Foreskin fibroblast (primary cell): ENCODE measurements at places on chromosomes 3 and 15.

DNA sequence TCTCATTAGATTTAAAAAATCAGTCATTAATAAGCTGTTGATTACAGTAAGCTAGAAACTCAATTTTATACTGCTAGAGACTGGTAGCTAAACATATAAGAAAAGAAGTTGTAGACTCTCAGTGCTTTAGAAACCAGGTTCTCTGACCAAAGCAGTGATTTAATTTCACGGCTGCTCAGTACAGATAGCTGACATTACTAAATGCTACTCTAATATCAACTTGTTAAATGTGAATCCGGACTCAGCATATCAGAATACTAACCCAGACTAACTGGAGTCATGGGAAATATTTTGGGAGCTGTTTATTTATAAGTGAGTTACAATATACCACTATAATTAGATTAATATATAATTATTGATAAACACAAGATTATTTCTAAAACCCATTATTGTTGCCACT is 80.4 kb downstream of the NEDD4 start:
- no peak for DNase-seq

DNA sequence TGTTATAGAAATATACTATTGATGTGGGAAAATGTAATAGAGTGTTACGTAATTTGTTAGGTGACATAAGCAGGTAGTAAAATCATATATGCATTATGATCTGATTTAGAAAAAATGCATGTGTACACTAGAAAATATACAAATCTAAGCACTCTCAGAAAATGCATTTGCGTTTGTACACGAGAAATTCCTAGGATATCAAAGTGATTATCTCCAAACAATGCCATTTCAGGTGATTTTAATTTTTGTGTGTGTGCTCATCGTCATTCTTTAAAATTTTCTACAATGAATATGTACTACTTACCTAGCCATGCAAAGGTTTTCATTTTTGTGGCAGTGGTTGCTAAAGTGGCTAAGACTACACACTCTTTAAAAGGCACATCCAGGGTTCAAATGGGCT is 140.8 kb upstream of the RAD18 start:
- DNase-seq, result no peak

DNA sequence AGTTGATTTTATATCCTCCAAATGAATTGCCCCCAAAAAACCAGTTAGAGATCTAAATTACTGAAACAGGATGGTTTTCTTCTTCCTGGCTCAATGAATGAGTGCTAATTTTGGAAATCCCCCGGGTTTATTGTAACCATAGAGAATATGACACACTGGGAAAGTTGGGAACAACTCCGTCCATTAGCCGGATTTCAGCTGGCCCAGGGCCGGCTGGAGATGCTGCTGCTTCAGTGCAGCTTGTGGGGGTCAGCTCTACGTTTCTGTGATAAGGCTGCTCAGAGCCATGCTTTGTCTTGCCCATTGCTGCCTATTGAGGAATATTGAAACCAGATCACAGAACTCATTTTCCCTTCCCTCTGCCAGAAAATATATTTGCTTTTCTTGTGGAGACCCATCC is 20.3 kb downstream of the GYG1 start:
- DNase-seq, result no peak

DNA sequence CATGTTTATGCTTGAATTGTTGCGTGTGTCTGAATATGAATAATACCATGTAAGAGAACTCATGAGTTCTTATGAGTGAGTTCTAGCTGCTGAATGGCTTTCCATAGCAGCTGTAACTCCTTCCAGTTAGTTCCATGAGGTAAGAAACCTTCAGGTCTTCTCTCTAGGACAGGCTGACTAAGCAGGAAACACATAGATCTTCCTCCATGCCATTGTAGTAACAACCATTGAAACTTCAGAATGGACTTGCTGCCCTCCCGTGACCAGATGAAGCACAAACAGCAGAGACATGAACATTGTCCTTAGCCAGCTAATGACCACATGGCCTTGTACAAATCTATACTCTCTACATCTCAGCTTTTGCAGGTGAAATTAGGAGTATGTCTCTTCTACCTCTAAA is 200.0 kb downstream of the ZNF385D start:
- peak; percentile 10 for DNase-seq

DNA sequence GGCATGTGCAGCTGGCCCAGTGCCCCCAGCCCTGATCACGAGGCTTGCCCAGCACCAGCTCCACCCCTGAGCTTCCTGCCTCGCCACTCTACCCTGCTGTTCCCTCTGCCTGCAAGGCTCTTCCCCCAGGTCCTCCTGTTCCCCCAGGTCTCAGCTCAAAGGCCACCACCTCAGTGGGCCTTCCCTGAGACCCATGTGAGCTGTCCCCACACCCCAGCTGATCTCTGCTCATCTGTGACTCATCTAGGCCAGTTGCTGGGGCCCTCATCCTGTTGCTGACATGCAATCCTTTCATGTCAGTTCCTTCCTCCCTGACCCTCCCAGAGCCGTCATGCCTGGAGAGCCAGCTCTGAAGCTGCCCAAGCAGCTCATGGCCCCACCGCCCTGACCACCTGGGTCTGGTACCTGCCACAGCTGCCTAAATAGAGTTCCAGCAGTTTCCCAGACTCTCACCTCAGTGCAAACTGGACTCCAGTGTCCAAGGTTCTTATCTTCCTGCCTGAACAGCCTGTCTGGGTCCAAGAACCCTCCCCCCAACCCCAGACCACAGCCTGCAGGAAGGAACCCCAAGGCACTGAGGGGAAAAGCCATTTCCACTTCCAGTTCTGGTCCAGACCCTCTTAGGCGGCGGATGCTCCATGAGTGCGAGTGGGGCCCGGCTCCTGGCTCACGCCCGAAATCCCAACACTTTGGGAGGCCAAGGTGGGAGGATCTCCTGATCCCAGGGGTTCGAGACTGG is 116.6 kb upstream of the IQSEC1 start:
- peak; percentile 23 for DNase-seq
